ENCODE measurements at places on chromosomes 16 and 17. TPM values are rescaled to one million over a fixed set of nuclear protein-coding genes. Genes with fewer than 3 reads are reported as not detected.

The ZPBP2 gene
- not detected for total RNA-seq

The HOXB7 gene
- 1.4 TPM for total RNA-seq

The KRTAP3-2 gene
- not detected for total RNA-seq

The C17orf78 gene
- not detected for total RNA-seq

The KRTAP1-1 gene
- 0.24 TPM for total RNA-seq

The FAM171A2 gene
- total RNA-seq: 3.6 TPM

The SDK2 gene
- total RNA-seq: 7.5 TPM

The BCAR1 gene
- 48.2 TPM for total RNA-seq

The VWA3A gene
- total RNA-seq: not detected

The TMEM238L gene
- not detected for total RNA-seq

The NPIPB13 gene
- 0.72 TPM for total RNA-seq

The LYZL6 gene
- total RNA-seq: not detected

The HAS3 gene
- total RNA-seq: 35.4 TPM

The PRSS21 gene
- 5.8 TPM for total RNA-seq

The INCA1 gene
- 0.21 TPM for total RNA-seq

The C1QL1 gene
- not detected for total RNA-seq

The OTOP3 gene
- not detected for total RNA-seq

The FSCN2 gene
- 1.9 TPM for total RNA-seq

The TBC1D28 gene
- total RNA-seq: not detected

The RNF112 gene
- 0.43 TPM for total RNA-seq

The CHST5 gene
- not detected for total RNA-seq

The TOX3 gene
- total RNA-seq: not detected

The ABCC3 gene
- total RNA-seq: 30.4 TPM

The TP53TG3F gene
- not detected for total RNA-seq

The PLCG2 gene
- total RNA-seq: 2.1 TPM

The GHDC gene
- 12.8 TPM for total RNA-seq

The ZMYND15 gene
- total RNA-seq: 0.21 TPM

The CCDC102A gene
- 9.6 TPM for total RNA-seq

The KRT33B gene
- 0.24 TPM for total RNA-seq

The PSME3IP1 gene
- 47.7 TPM for total RNA-seq

The KRT33A gene
- not detected for total RNA-seq

The KCNH4 gene
- total RNA-seq: not detected

Measured in tracheal epithelial cell (primary cell).